ENCODE measurements at places on chromosomes 1 and 21.

DNA sequence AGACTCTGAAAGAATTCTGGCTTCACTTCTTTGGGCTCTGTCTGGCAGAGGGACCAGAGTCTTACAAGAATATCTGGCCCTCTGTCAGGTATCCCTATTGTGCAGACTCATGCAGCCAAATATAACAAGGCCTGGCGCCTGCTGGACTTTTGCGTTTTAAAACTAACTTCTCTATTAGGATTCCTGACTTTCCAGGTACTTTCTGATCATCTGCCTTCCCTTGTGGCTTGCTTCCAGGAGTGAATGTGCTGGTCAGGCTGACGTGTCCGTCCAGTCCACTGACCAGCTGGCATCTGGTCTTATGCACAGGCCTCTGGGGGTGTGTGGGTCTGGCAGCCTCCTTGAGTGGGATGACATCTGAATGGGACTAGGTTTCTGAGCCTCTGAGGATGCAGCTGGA lies 8.6 kb upstream of the RAB29 start:
- DNase-seq = no peak

DNA sequence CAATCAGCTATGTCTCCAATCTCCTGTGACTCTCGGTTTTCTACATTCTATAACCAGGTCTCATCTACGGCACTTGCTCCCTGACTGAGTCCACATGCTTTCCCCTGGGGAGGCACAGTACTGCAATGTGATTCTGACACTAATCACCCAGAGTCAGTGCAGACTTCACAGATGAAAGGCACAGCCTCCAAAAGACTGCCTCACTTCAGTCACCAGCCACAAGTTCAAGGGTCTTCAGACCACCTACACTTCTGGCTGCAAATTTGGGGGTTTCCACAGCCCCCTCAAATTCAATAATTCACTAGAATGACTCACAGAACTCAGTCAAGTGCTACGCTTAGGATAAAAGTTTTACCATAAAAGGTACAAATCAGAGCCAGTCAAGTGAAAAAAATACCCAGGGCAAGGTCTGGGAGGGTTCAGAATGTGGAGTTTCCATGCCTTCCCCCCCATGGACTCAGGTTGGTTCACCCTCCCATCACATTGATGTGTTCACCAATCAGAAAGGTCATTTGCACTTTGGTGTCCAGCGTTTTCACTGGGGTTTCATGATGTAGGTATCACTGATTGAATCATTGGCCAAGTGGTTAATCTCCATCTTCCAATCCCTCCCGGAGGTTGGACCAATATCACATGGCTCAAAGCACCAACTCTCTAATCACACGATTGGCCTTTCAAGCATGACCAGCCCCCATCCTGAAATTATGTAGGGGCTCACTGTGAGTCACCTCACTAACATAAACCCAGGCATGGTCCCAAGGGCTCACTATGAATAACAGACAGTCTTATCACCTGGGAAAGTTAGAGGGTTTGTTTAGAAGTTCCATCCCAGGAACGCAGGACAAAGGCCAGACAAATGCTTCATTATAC lies 182.9 kb upstream of the CAMK1G start:
- no peak for DNase-seq

- no peak for DNase-seq
These were observed 39.4 kb upstream of the CD55 start for GRCh38 chr1:207282058-207282457.

DNA sequence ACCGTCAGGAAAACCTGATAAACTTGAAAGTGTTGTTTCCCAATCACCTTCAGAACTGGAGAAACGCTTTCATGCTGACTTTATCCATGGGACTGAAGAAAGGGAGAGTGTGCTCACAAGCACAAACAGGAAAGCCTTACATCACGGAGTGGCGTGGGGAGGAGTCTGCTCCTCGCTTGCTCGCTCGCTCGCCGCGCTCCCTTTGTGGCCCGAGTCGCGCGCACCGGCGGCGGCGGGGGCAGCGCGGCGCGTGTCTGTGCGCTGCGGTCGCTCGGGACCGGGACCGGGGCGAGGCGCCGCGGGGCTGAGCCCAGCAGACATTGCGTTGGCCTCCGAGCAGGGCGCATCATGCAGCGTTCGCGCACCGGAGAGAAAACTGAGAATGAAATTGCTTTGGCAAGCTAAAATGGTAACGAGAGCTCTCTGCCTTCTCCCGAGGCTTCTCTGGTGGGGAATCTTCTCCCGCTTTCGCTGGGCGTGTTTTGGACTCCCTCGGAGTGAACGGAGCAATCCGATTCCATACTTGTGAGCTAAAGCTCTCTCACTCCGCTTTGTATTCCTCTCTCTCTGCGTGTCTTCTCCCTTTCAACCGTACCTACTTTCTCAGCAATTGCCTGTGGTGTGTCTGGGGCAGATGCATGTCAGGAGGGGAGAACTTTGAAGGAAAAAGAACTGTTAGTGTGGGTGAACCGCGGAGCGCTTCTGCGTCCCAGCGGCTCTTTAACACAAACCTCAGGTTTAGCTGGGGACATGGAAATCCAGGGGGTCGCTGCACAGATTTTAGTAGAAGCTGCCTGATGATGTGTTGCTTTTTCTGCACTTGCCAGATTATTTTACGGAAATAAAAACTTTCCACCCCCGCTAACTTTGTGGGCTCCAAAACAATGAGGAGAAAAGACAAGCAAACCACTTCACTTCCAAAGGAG lies at the start of gene RGL1:
TSS of gene RGL1 (plus strand) at position 205 of the 926 bp plus-strand sequence. CDS start at position 383, 178 bp downstream.
- DNase-seq = no peak

DNA sequence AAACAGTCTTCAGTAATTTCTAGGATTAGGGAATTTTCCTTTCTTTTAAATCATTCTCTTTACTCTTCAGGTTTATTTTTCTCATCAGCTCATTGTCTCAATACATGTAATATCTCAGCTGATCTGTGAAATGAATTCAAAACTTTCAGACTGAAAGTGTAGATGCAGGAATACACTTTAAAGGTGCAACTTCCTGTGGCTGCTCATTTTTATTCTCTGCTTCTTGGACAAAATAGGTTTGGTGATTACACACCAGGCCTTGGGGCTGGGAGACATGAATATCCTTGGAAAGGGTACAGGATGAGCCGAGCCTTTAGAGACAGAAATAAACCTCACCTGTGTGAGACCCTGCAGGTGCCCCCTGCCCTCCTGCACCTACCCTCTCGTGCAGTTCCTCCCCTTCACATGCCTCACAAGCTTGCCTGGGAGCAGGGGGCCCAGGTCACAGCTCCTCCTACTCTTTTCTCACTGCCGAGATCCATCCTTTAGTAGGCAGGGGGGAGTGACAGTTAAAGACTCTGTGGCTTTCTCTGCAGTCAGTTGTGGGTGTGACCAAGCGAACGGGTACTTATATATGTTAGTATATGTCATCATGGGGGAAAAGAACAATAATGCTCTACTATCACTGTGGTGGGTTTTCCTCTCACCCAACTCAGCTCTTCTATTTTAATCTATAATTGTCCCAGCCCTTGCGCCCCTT lies 23.6 kb downstream of the XCL2 start:
- DNase-seq = no peak

DNA sequence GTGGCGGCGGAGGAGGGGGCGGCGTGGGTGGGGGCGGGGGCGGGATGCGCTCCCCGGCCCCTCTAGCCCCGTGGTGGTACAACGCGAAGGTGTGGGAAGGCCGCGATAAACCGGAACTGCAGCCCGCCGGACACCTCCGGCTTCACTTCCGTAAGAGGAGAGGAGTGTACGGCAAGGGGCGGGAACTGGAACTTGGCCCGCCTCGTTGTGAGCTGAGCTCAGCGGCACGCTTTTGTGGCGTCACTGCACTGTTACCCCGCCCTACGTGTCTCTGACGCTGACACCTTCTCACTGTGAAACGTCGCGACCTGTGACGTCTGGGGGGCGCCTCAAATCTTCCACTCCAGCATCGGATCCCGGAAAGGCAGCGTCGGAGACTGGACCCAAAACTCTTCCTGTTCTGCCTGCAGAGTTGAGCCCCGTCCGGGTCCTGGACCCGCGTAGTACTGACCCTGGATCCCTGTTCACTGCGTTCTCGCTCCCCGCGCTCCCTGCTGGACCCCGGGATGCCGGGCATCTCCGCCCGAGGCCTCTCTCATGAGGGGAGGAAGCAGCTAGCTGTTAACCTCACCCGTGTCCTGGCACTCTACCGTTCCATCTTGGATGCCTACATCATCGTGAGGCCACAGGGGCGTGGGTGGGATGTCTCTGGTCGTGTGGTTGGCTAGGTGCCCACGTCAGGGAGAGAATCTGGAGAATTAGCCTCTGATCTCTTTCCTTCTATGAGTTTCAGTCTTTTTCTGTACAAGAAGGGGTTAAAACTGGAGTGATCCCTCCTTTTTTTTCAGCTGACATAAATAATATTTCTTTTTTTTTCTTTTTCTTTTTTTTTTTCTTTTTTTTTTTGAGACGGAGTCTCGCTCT lies at the start of gene ISG20L2:
TSS of gene ISG20L2 (minus strand) at position 168 of the 864 bp plus-strand sequence. CDS start 1,114 bp downstream, outside the sequence.
- peak; percentile 84 for DNase-seq

DNA sequence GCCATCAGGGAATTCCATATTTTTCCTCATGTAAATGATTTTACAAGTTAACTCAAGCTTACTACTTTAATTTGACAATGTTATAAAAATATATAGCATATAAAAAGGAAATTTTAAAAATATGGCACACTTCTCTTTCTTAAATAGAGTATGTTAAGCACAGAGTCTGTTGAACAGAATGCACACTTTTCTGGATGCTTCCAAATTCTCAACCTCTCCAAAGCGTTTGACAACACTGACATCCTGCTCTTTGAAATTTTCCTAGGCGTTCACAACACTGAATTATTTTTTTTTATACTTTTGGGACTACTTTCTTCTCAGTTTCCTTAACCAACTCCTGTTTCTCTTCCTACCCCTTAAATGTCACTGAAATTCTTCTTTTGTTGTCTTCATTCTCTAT lies 117.8 kb upstream of the PLXNA2 start:
- no peak for DNase-seq

DNA sequence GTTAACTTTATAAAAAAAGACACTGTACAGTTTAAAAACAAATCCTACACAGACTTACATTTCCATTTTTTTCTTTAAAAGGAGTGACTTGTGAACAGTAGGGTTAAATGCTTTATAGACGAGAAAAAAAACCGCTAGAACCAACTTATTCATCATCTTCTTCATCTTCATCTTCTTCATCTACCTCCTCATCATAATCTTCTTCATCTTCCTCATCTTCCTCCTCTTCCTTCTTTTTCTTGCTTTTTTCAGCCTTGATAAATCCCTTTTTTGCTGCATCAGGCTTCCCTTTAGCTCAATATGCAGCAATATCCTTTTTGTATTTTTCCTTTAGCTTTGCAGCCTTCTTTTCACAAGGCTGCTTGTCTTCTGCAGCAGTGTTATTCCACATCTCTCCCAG lies 22.5 kb downstream of the FMO1 start:
- DNase-seq = no peak

DNA sequence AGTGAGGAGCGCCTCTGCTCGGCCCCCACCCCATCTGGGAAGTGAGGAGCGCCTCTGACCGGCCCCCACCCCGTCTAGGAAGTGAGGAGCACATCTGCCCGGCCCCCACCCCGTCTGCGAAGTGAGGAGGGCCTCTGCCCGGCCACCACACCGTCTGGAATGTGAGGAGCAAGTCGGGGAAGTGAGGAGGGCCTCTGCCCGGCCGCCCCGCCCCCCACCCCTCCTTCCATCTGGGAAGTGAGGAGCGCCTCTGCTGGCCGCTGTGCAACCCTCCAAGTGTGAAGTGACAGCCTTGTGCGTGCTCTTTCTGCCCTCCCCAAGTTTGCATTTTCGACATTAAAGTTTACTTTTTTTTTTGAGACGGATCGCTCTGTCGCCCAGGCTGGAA lies 5.1 kb upstream of the ZZZ3 start:
- DNase-seq = no peak

- no peak for DNase-seq
These were observed 108.5 kb downstream of the SDCCAG8 start for GRCh38 chr1:243364330-243364729.
